ENCODE measurements at places on chromosomes 5 and 9. TPM values are rescaled to one million over a fixed set of nuclear protein-coding genes. Genes with fewer than 3 reads are reported as not detected.
A peak's percentile ranks its signal among the peaks of the same experiment; 100 is the strongest.

Gene FAT2
- 0.03 TPM for total RNA-seq

Gene PCDHAC1
- not detected for total RNA-seq

GRCh38 chr9:128916204-128916603 is 4.6 kb upstream of the PHYHD1 start:
- no peak for DNase-seq

Gene FRMD3
- total RNA-seq = 0.21 TPM

Gene KLF4
- total RNA-seq = 0.26 TPM

DNA sequence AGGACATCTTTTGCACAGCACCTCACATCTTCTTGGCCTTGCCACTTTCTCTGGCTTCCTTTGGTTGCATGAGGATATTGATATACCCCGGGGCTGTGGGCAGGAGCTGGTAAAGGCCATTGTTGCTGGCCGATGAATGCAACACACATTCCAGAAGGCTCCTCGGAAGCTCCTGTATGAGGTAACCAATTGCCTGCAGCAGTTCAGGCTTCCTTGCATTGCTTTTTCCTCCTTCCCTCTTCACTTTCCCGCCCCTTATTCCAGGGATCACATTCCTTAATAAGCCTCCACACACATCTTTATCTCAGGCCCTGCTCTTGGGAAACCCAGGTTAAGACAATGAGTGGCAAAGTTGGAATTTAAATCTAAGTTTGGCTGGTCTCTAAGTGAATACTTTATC is 505.4 kb upstream of the CLINT1 start:
- DNase-seq = no peak

GRCh38 chr5:123182072-123182471 is 93.0 kb downstream of the PRDM6 start:
- no peak for DNase-seq

Gene RNF44
- total RNA-seq = 46.5 TPM

GRCh38 chr5:9468060-9468388 is 77.9 kb downstream of the SEMA5A start:
- DNase-seq = no peak

DNA sequence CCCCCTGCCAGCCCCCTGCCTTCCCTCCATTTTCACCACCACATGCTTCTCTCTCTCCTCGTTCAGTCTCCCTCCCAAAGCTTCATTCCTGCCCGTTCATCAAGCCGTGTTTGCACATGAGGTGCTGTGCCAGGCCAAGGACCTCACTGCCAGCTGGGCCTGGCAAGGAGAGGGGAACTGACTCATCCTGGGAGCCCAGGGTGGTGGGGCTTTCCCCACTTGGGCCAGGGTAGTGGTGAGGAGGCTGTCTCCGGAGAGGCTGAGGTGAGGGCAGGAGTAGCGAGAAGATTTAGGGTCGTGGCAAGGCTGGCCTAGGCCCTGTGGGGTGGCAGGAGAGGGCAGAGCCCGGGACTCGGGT is 30.4 kb upstream of the NOTCH1 start:
- DNase-seq = no peak

DNA sequence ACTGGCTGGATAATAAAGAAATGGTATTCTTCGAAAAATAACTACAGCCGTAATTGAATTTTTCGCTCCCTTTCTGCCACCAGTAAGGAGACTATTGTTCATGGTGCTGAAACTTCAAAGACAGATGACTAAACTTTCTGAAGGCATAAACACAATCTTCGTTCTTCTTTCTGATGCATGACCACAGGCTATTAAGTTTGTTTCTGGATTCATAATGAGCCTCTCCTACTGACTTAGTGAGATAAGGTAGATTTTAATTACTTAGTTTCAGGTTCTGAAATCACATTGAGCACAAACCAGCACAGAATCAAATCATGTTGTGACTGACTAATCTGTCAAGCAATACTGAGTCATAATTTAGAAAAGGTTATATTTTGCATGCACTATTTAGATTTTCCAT is 441.8 kb upstream of the CCNG1 start:
- DNase-seq = peak; percentile 30

DNA sequence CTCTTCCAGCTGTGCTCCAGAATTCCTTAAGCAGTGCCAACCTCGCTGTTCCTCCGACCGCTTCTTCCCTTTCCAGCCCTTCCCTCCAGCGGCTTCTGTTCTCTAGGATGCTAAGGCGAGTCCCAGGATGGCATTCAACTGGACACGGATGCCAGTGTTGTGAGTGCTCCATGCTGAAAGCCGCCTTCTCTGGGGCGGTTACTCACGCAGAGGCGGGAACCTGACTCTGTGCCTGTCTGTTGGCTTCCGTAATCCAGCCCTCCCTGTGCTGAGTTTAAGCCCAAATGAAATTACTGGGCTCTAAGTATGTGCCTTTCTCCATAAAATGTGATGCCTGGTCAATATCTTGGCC is 20.2 kb downstream of the COL5A1 start:
- DNase-seq = no peak

DNA sequence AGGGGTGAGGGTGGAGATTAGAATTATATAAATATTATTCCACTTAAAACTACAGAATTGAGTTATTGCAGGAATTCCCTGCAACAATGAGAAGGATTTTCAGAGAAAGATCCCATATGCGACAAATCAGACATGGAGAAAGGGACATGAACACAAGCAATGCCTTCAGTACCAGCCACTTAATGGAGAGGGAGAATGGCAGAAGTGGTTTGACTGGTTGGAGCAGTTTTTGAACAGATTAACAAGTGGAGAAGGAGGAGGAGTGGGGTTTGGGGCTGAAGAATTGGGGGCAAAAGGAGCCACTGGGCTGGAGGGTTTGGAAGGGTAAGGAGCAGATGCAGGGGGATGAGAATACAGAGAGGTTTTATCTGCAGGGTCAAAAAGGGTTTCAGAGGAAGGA is 620.9 kb upstream of the PTPRD start:
- DNase-seq = no peak

Gene PCDHGA2
- 0.11 TPM for total RNA-seq

DNA sequence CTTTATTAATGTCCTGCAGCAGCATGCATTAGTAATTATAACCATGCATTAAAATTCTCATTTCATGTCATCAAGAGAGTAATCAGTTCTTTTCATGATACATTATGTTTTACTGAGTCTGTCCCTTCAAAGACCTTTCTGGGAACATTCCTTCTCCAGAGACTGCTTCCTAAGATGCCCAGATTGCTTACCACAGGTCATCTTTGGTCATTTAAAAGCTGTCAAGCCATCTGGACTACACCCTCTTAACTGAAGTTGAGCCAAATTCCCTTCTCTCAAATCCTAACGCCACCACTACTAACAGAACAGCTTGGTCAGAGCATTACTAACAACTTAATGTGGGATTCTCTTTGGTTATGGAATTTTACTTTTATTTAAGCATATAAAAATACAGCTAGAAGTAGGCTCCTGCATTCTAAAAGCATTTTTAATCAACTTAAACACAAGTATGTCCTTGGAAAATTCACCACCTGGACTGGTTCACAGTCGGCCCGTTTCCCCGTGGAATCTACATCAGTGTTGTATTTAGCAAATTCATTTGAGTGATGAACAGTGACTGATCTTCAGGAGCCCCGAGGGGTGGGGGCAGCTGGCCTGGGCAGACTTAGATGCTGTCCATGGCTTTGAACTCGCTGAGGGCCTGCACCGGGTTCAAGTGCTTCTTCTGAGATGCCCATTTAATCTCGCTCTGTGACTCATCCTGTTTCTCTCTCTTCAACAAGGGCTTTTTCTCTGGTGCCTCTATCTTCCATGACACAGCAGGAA is 92.8 kb upstream of the CCDC112 start:
- no peak for DNase-seq

DNA sequence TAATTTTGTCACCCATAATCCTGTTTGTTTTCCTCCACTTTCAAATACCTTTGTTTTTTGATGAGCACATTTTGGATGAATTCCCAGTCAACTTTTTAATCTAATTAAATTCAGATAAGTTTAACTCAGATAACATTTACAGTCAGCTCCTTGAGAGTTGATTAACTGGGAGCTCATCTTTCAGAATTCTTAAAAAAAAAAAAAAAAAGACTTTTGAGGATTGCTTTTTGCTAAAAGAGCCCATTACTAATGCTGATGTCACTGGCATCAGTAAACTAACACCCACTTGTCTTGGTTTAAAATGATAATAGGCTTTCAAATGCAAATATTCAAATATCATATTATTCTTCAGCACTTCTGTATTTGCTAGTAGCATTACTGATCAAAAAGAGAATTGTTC is 47.1 kb upstream of the NFIB start:
- no peak for DNase-seq

Gene CNTNAP3
- not detected for total RNA-seq

Gene SLCO6A1
- total RNA-seq = not detected

DNA sequence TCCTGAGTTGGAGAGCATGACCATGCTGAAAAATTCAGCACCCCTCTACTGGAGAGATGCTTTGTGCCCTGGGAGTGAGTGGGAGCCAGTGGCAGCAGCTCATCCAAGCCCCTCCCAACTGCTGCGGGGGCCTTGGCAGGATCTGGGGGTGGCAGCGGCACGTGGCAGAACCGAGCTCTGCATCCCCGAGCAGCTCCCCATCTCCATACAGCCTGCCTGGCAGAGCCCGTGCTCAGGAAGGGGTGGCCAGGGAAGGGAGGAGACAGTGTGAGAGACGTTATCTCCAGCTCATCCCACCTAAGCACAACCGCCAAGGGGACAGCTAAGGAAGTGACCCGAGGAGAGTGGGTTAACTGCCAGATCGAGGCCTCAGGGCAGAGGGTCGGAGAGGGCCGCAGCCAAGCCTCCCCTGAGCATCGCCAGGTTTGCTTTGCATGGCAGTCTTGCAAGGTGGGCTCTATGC is 17.2 kb upstream of the DPM2 start:
- DNase-seq = no peak

DNA sequence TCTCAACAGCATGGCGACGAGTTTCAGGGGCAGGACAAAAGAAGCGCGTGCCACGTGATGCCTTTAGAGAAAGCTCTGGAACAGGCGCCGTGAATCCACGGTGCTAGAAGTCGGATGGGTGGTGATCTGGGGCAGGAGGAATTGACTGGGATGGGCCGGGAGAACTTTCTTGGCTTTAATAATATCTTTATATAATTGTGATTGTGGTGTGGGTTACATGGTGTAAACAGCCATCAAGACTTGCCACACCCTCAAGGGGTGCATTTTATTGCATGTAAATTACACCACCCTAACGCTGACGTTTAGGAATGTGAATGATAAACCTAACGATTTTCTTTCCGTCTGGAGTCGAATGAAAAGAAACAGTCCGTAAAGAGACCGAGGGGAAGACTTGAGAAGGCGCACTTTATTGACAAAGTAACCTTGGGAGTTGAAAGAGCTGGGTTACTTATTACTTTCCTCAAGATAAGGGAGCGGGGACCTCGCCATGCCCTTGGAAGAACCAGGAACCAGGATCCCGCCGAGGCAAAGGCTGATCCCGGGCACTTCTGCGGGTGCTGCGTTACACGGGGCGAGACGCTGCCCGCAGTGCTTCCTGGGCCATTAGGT is 8.5 kb downstream of the NRARP start:
- no peak for DNase-seq

GRCh38 chr5:1027631-1028441 is 19.2 kb downstream of the NKD2 start:
- no peak for DNase-seq

Gene ADAMTS19
- not detected for total RNA-seq

Gene FAM200C
- 2.0 TPM for total RNA-seq

Gene SH3RF2
- 0.19 TPM for total RNA-seq

DNA sequence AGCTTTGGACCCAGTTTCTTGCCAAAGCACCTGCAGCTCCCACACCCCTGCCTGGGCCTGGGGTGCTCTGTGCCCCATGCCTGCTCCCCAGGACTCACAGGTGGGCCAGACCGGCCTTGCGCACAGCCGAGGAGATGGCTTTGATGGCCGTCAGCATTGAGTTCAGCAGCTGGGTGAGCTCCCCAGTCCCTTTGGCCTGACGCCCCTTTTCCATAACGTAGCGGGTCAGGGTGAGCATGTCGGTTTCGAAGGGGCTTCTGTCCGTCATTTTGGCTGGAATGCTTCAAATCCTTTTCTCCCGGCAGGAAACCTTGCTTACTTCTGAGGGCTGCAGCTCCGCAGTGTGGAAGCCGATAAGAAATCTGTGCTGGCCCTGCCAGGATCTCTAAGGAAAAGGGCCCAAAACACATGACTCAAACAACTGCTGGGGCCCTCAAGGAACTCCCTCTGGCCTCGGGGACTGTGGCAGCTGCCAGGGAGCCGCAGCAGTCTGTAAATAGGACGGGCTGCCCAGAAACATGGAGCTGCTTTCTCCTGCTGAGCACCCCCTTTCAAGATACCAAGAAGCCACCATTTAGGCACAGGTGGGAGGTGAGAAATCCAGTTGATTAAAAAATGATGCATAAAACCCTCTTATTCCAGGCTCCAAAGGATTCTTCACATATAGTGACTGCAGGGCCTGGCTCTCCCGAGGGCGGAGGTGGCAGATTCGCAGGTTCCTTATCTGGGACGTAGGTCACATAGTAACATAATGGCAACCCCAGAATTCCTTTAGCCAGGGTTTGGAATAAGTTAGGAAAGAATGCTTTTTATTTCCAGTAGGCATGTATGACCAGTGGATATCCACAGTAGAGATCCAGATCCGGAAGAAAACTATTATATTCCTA is at the start of gene FBP2:
FBP2 (minus strand) TSS at position 366 of the 887 bp plus-strand sequence; CDS start at position 268, 98 bp downstream.
- DNase-seq = no peak

GRCh38 chr5:159642379-159642778 is 273.9 kb upstream of the ADRA1B start:
- DNase-seq = no peak

- DNase-seq = no peak
These were observed 100.8 kb upstream of the RANBP3L start for GRCh38 chr5:36402512-36402906.

DNA sequence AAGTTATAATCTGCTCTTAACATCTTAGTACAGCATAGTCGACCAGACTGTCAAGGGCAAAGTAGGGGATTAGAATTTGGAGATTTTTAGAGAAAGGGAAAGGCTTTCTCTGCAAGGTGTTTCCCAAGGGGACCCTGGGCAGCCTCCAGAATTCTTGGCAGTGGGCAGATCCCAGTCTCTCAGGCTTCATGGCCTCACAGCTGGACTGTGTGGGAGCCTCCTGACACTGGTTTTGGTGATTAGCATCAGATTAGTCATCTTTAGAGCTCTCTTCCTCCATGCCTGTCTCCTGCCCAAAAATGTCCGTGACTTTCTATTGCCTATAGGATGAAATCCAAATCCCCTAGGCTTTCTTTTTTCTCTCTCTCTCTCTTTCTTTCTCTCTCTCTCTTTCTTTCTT is 370.7 kb downstream of the ZSWIM6 start:
- no peak for DNase-seq

Gene MED10
- 42.6 TPM for total RNA-seq

DNA sequence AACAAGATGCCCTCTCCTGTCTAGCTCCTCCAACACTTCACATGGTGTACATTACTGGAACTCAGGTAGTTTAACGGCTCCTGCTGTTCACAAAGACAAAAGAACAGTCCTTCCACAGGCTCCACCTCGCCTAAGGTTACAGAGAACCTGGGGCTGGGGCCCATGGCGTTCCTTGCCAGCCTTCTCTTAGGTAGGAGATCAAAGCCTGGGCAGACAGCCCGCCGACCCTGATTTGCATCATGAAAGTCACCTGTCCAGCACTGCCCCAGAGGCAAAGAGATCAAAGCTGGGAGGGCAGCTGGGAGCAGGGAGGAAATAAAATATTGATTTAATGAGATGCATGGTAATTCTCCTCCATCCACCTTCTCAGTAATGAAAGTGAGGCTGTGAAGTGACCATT is 115.0 kb upstream of the SLIT3 start:
- no peak for DNase-seq

- no peak for DNase-seq
These were observed 12.9 kb upstream of the MEF2C start for GRCh38 chr5:88895681-88896501.
